EH (cell line): ENCODE measurements at places on chromosomes 12 and 14.
A peak's percentile ranks its signal among the peaks of the same experiment; 100 is the strongest.

DNA sequence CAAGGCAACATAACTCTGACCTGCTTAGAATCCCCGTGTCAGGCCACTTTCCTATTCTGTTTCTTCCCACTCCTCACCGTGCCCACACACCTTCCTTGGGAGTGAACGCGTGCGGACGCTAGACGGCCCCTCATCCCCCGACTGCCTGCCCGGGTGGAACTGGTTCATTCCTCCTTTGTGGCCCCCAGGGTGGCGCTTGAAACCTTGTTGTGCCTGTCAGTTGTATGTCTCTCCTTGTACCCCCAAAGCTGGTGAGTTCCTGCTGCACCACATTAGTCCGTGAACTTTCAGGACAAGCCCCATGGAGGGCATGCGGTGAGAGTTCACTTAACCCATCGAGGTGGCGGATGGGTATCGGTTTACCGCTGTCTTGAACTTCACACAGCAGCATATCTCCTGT, 46.7 kb downstream of the SSH1 start:
- no peak for DNase-seq

DNA sequence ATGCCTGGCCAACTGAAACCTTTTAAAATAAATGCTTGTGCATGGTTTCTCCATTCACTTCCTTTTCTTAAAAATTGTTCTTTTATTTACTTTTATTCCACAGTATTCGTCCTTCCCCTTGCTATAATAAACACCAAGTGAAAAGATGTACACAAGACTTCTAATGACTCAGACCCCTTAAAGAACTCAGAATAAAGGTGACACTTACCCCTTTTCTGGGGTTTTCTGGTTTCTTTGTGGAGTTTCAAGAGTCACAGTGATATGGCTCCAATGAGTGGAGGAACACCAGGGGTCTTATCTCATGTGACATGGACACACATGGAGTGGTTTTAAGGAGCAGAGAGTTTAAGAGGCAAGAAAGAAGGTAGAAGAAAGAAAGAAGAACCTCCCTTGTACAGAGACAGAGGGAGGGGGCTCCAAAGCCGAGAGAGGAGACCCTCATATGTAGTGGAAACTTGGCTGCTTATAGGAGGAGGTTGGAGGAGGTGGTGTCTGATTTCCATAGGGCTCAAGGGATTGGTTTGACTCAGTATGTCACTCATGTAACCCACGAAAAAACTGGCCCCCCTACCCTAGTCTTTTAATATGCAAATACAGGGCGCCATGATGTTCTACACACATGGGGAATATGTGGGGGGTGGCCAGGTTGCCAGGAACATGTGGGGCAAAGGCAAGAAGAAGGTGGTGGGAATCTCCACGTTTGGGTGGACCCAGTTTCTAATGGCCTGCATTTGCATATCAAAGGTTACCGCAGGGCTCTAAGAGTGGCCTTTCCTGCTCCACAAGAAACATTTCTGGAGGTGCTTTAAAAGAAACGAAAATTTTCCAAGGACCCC, 22.1 kb upstream of the CD69 start:
- DNase-seq: no peak

DNA sequence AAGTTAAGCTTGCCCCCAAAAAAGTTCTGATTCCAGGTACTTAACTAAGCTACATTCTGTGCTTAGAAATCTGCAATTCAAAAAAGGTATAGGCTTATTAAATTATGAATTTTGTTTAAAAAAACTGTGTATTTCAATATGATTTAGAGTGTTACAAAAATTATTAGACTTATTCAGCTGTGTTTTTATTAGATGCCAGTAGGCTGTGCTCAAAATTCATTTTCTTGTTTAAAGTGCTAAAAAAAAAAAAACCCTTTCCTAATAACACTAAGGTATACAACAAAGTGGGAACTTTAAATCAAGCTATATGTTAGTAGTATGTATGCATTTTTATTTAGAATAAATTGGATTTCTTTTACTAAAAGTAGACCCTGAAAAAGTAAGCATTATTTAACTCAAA, 25.0 kb downstream of the LRRC9 start:
- DNase-seq: no peak

DNA sequence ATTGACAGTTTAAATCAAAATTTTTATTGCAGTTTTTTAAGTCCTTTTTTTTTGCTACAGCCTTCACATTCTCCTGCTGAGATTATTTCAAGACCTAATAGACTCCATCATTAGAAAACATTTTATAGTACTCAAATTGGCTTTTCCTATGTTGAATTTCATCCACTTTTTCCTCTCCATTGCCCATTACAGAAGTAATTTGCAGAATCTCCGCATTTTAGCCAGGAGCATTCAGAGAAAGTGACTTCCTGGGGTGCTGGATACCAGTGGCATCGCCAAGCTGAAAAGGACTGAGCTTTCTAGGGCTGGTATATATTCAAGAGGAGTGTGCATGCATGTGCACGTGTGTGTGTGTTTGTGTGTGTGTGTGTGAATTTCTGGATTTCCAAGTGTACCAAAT, 340.8 kb downstream of the PDZRN4 start:
- DNase-seq: no peak

GRCh38 chr12:1796515-1797010, 23.8 kb upstream of the LRTM2 start:
- DNase-seq: peak; percentile 55

- no peak for DNase-seq
These were observed 146.9 kb downstream of the NTF3 start for GRCh38 chr12:5578775-5579174.

GRCh38 chr14:103510724-103511693, 11.6 kb downstream of the CKB start:
- DNase-seq: no peak

DNA sequence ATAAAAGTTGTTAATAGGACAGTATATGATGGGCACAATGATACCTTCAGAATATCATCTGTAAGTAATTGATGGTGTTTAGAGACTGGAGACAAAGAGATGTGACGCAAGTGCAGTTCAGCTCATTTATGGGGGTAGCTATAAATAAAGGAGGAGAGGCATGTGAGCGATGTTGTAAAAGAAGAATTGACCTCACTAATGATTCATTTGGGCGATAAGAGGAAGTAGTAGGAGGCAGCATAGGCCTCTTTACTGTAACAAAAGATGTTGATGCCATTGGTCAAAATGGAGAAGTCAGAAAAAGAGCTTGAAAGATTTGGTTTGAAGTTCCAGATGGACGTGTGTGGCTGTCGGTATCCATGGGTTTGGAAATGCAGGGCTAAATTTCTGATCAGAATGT, 70.0 kb downstream of the FLRT2 start:
- DNase-seq: peak; percentile 87

DNA sequence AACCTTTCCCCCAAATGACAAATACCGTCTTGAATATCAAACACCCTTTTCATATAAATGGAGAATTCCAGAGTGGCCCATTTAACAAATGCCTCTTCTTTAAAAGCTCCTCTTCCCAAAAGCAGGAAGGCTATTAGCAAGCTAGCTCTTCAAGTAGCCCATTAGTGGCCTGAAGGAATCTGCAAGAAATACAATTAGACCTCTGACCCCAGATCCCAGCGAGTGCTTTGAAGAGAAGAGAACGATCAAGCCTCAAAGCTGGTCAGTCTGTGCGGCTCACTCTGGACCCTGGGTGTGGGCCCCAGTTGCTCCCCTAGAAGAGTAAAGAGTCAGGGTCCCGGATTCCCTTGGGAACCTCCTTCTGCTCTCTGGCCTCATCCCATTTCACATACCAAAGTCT, 325.6 kb downstream of the NUAK1 start:
- DNase-seq: no peak

- no peak for DNase-seq
These were observed 201.1 kb downstream of the PPFIA2 start for GRCh38 chr12:81558031-81558430.

- DNase-seq: no peak
These were observed 32.4 kb downstream of the BEGAIN start for GRCh38 chr14:100554696-100555320.

- no peak for DNase-seq
These were observed 870.8 kb downstream of the GALC start for GRCh38 chr14:87122166-87122565.

DNA sequence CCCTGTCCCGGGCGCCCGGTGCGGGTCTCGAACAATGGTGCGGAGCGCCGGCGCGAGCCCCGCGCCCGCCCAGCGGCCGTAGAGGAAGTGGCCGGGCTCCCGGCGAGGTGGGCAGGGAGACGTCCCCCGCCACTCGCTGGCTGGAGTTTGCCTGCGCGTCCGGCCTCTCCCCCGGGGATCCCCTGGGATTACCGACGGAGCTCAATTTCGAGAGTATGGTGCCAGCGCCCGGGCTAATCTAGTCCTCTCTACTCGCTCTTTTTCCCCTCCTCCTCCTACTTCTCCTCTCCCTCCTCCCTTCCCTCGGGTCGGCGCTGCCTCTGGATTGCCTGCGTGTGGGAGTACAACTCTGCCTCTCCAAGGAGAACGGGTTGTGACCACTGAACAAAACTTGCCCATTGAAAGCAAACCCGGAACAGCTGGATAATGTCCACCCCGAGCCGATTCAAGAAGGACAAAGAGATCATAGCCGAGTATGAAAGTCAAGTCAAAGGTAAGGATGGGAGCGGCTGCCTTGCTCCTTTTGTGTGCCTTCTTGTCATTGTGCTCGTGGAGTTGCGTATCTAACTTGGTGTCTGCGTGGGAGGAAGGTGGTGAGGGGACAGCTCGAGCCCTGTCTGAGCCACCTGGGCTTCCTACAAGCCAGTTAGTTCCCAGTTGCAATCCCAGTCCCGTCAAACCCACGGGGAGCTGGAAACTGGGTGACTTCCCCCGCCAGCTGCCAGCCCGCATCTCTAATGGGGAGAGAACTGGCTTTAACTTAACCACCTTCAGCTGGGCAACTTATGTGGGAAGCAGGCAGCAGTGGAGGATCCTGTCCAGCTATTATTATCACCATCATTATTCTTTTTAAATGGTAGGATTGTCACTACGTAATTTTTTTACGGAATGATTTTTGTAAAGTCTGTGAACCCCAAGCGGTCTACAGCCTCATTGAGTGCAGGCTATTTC, at the start of gene SRGAP1:
SRGAP1 (plus strand) TSS at position 310 of the 951 bp plus-strand sequence; CDS start at position 427, 117 bp downstream.
- peak; percentile 79 for DNase-seq

DNA sequence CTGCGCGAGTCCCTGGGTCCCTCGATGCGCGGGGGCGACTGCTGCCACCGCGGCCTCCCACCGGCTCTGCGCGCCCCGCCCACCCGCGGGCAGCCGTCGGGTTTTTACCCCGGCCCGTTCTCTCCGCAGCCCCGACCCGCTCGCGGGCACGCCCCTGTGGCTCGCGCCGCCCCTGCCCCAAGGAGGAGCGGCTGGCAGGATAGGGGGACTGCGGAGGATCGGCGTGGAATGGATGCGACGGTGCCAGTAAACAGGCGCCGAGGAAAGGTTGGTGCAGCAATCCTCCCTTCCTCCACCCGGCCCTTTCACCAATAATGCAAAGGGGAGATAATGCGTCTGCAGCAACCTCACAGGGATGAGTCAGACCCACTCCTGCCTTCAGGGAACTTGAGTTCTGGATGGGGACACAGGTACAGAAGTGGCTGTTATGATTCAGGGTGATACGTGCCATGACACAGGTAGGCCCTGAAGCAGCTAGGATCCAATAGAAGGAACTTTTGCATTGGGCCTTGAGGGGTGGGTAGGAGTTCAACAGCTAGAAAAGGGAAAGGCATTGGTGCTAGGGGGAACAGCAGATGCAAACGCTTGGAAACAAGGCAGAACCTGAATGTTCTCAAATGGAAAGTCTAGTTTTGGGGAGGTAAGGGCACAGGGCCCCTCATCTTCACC, 554 bp upstream of the DEGS2 start:
- no peak for DNase-seq

- no peak for DNase-seq
These were observed 90.8 kb downstream of the C2CD5 start for GRCh38 chr12:22453511-22453910.

DNA sequence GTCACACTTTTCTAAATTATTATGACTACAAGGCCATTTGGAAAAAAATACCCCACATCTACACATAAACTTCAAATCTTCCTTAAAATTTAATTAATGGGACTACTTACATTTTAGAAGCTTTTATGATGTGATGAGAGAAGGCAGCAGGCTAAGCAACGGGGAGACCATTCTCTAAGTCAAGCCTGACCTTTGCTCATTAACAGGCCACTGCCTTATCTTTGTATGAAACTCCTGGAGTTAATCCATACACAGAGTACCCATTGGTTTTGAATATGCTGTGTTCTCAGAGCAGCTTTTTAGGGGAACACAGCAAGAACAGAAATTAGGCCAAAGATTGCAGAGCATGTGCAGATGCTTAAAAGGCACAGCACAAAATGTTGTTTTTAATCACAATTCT, 35.5 kb upstream of the LRIG3 start:
- DNase-seq: no peak

DNA sequence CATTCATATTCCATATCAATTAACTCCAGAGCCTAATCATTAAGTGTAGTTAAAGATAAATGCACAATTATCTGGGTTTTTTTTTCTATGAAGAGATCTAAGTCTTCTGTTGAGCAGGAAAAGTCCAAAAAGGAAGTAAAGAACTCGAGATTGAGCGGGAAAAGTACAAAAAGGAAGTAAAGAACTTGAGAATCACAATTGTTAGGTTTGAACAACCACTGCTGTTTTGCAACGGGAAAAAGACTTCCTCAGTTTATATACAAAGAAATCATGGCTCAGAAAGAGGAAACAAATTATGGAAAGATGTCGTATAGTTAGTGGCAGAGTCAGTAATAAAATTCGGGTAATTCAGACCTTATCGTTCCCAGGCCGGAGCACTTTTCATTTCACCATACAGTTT, 63.3 kb downstream of the PPP1R12A start:
- DNase-seq: no peak

- no peak for DNase-seq
These were observed 9.3 kb upstream of the PRIMA1 start for GRCh38 chr14:93797536-93797935.

GRCh38 chr14:64369201-64369600, 19.0 kb upstream of the MTHFD1 start:
- DNase-seq: peak; percentile 30

DNA sequence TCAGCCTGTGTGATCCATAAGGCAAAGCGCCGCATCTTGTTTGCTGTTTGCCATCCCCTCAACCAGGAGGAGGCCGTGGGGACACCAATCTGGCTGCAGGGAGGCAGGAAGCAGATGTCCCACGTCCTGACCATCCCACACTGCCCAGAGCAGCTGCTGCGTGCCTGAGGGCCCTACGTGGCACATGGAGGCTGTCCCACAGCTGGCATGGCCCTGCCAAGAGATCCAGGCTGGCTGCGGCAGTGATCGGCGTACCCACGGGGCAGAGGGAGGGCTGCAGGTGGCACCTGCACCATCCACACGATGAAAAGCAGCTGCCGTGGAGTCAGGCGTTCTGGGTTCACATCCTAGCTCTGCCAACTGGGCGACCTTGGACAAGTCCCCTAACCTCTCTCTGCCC, 42.0 kb downstream of the NCOR2 start:
- peak; percentile 56 for DNase-seq

GRCh38 chr14:89660166-89660565, 243.1 kb upstream of the FOXN3 start:
- DNase-seq: peak; percentile 62
